CD4-positive, alpha-beta T cell (primary cell): ENCODE measurements at places on chromosomes 5 and 9.

DNA sequence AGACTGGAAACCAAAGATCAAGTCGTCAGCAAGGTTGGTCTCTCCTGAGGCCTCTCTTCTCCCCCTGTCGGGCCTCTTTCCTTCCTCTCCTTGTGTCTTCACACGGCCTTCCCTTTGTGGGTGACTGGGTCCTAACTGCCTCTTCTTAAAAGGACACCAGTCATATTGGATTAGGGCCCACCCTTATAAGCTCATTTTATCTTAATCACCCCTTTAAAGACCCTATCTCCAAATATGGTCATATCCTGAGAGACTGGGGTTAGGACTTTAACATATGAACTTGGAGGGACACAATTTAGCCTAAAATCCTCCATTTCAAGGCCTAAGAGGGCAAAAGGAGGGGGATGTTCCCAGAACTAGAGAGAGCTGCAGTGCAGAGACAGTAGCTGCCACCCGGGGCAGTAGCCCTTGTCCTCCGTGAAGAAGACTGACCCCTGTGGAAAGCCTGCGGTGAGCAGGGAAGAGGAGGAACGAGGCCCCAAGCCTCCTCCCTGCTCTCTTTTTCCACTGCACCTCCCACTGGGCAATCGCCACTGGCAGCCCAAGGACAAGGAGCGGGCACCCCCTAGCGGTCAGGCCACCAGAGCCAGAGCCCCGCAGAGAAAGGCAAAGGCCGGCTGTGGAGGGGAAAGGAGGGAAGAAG lies 34.9 kb downstream of the CFAP90 start:
- peak; percentile 48 for DNase-seq

DNA sequence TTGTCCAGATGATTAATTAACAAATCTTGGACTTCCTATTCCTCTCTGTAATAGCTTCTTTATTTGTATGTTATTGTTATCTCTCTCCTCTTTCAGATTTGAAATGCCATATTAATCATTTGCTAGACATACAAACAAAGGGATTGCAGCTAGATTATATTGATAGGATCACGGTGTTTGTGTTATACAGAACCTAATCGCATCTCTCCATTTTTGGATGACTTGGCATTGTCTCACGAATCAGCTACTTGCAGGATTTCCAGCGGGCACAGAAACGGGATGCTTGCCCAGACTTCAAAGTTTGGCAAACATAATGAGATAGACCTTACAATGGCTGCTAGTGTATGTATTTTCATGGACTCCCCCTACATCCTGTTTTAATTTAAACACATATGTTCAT lies 368.1 kb downstream of the TLE4 start:
- no peak for DNase-seq

GRCh38 chr5:181243018-181243563 lies 615 bp downstream of the RACK1 start:
- DNase-seq: no peak

- DNase-seq: no peak
These were observed 566.2 kb upstream of the WWC1 start for GRCh38 chr5:167725264-167725663.

GRCh38 chr5:912280-913091 lies 19.8 kb downstream of the TRIP13 start:
- peak; percentile 74 for DNase-seq

- no peak for DNase-seq
These were observed 8.5 kb downstream of the ANKS6 start for GRCh38 chr9:98787766-98788335.

- DNase-seq: no peak
These were observed 318.4 kb downstream of the IRX2 start for GRCh38 chr5:2433086-2433485.

DNA sequence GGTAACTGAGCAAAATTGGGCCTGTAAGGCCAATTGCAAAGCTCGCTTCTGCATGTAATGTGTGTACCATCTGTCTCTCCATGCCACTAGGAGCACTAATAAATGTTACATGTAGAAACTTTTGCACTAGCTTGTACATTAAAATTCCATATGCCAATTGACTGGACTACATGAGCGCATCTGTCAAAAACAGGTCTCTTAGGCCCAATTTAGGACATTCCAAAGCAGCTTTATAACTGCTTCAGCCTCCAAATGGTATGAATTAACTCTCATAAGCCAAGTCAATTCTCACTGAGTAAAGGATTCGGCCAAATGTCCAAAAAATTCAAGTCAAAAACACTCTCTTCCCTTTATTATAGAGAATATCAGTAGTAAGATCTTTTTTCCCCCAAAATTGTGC lies 23.5 kb upstream of the FOXD1 start:
- DNase-seq: no peak

DNA sequence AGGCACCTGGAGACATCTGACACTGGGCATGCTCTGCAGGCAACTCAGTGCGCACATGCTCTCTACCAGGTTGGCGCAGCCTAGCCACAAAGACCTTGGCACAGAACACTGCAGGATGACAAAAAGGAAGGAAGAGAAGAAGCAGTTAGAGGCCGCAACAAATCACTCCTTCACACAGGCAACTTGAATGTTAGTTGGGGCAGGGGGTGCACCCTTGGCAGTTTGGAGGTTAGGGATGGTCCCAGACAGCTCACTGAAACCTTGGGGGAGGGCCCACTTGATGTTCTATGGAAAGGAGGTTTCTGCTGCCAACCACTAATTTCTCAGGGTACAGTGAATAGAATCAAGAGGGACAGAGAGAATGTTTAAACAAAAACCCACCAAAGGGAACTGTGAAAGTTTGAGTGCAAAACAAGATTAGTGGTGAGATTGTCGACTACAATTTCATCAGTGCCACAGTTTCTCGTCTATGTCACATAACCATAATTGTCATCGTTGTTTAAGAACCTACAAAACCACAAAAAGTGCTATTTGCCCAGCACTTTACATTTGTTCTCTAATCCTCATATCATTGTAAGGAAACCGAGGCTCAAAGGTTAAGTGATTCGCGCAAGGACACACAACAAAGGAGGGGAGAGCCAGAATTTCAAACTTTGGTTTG lies 48.7 kb downstream of the FBXW11 start:
- DNase-seq: peak; percentile 5
